ENCODE measurements at places on chromosomes 7 and 10.

GRCh38 chr10:94235461-94235860, 127.3 kb downstream of the NOC3L start:
- no peak for DNase-seq

DNA sequence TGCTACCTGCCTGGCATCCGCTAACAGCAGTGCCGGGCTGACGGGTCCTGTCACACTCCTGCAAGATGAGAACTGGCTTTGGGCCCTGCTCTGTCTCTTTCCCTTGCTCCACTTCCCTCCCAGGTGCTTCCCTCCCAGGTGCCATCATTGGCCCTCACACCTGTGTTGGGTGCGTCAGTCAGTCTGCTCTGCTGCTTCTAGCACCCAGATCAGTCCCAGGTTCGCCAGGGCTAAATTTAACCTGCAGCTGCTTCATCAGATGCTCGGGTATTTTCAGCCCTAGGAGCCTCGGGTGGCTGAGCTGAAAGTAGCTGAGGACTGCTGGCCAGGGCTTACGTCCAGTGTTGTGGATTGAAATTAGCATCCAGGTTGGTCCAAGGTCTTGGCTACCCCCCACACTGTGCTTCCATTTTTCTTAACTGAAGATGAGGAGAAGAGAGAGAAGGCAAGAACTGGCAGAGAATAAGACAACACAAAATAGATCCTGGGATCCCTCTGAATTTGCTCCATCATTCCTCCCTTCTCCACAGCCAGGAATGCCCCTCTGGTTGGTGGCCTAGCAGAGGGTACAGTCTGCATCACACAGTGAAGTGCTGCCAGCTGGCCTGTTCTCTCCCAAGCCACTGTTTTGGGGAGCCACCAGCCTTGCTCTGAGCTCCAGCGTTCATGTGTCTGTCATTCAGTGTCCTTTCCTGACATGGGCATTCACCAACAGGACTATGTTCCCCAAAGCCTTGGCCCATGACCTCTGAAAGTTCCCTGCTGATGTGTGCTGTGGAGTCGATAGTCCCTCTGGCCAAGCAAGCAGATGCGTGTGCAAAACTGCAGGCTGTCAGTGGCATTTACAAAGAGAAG, 65.9 kb upstream of the SYPL1 start:
- no peak for DNase-seq

- DNase-seq, result no peak
Measured at GRCh38 chr7:134712196-134712595, 65.5 kb downstream of the BPGM start.

DNA sequence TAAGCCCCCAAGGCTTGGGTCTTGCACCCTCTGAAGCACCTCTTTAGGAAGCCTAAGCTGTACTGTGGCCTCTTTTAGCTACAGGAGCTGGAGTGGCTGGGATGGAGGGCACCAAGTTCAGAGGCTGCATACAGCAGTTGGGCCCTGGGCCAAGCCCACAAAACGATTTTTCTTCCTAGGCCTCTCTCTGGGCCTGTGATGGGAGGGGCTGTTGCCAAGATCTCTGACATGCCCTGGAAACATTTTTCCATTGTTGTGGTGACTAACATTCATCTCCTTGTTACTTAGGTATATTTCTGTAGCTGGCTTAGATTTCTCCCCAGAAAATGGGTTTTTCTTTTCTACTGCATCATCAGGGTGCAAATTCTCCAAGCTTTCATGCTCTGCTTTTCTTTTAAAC, 375.7 kb upstream of the NPSR1 start:
- no peak for DNase-seq

GRCh38 chr7:97006816-97007582, 1.6 kb downstream of the DLX6 start:
- DNase-seq, result no peak

DNA sequence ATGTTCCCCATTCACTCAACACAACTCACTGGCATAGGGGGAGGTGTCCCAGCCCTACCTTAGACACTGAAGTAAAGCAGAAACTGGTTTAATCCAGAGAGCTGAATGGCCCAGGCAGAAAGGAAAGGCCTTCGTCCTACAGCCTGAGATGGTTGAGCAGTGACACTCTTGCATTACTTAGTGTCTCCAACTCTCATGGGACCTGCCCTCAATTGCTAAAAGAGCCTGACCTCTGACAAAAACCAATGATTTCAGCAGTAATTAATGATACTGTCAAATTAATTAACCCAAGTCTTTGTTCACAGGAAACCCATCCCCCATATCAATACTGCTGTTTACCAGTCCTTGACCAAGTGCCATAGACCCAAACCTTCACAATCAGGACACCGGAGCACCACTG, 48.6 kb downstream of the ICA1 start:
- no peak for DNase-seq

GRCh38 chr7:121376979-121377378, 19.1 kb downstream of the FAM3C start:
- no peak for DNase-seq

- no peak for DNase-seq
Measured at GRCh38 chr7:116393654-116394053, 105.9 kb upstream of the CAV2 start.

DNA sequence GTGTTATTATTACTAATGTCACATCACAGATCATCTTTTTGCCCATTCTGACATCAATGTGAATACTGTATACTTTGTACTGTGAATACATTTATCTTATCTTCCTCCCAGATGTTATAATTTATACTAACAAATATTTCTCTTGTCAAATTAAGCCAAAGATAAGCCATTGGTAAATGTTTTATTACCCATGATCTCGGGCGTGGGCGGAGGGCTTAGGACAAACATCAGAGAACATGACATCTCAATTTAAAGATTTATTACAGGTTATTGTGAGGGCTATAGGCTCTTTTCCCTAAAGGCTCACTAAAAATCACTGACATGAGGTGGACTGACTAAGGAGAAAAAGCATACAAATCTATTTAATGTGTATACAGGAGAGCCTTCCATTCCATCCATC, 58.2 kb upstream of the DGKB start:
- no peak for DNase-seq

- no peak for DNase-seq
Measured at GRCh38 chr7:71636329-71636728, 504.4 kb downstream of the GALNT17 start.

- DNase-seq, result no peak
Measured at GRCh38 chr7:91537260-91538152, 273.3 kb downstream of the FZD1 start.

DNA sequence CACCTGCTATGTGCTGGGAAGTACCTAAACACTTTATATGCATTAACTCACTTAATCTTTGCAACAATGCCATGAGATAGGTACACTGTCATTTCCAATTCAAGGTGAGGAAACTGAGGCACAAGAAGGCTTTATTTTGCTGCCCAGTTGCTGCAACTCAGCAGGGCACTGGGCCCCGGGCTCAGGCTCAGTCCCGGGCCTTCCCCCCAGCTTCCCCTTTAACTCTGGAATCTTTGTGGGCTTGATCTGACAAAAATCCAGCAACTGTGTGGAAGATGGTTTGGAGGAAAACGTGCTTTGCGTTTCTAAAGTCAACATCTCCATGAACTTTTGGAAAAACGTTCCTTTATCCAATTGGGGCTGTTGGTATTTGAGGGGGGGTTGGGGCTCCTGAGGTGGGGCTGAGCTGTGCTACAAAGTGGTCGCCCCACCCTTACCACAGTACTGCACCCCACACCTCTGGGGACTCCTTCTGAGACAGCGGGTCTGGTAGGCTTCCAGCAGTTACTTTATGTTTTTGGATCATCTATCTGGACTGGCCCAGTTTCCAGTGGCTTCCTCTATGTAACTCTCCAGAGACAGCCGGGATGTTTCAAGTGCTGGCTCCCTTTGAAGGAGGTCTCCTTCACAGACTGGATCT, 40.5 kb upstream of the CAMK1D start:
- DNase-seq, result no peak

GRCh38 chr10:23230582-23230981, 38.5 kb downstream of the PTF1A start:
- DNase-seq, result no peak

GRCh38 chr7:130959743-130960207, 225.8 kb upstream of the KLF14 start:
- peak; percentile 37 for DNase-seq

GRCh38 chr10:110137142-110137545, 70.3 kb upstream of the MXI1 start:
- no peak for DNase-seq

GRCh38 chr10:79360499-79361342, 13.5 kb downstream of the PPIF start:
- DNase-seq, result no peak

- no peak for DNase-seq
Measured at GRCh38 chr10:34760606-34761005, 54.5 kb downstream of the PARD3 start.

DNA sequence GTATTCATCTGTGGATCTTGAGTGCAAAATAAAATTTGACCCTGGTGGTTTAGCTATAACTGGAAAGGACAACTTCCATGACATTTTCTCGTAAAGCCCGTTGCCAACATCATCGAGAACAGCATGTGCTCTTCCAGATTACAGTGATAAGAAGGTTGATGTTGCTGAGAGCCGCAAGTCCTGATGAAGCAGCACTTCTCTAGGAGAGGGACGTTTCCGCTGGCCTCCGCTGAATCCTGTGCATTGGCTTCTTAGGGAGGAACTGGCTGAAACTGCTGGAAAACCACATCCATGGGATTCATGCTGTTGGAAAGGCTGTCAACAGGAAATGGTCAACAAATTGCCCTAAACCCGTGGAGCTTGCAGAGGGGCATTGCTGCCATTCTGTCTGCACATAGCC, 21.4 kb upstream of the ABCB5 start:
- DNase-seq, result no peak

- no peak for DNase-seq
Measured at GRCh38 chr7:122902751-122903495, 16.7 kb upstream of the CADPS2 start.

- DNase-seq, result no peak
Measured at GRCh38 chr7:8018961-8019360, 50.4 kb downstream of the GLCCI1 start.

- DNase-seq, result no peak
Measured at GRCh38 chr7:12028508-12028907, 182.6 kb upstream of the TMEM106B start.

Data from NK-92 treated with Interleukin-12 subunit alpha and Interleukin-12 subunit beta, amount 100 ng/mL, for 24 hours (cell line).